ENCODE measurements at places on chromosomes 5 and 9.
A peak's percentile ranks its signal among the peaks of the same experiment; 100 is the strongest.

GRCh38 chr9:23790351-23791260 lies 35.4 kb downstream of the ELAVL2 start:
- no peak for DNase-seq

- peak; percentile 32 for DNase-seq
These were observed 149.1 kb upstream of the KLF4 start for GRCh38 chr9:107638521-107639310.

DNA sequence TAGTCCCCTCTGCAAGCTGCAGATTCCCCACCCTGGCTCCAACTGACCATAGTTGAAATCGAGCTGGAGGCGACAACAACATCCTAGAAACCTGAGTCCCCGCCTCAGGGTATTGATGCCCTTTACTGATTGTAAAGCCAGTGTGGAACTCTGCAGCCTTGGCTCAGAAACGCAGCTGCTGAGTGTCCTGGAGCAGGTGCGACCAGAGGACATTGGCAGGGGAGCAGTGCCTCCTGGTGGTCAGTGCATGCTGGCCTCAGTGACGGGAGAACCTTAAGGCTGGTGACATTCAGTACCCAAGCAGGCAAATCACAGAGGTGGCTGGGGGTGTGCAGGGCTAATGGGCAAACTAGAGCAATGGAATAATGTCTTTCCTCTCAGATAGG lies 20.4 kb upstream of the ZNF354B start:
- no peak for DNase-seq

DNA sequence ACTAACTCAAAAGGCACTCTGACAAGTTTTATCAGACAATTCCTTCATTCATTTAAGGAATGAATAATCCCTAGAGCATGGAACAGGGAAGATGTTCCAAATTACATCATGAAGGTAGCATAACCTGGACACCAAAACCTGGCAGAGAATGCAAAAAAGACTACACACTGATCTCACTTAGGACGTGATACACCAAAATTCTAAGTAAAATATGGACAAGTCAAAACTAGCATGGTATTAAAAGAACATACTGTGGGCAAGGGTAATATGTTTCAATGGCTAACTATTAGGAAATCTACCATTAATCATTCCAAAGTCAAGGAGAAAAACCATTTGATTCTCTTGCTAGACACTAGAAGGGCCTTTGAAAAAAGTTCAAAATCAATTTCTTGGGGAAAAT lies 176.5 kb downstream of the HSPA4 start:
- DNase-seq, result no peak

DNA sequence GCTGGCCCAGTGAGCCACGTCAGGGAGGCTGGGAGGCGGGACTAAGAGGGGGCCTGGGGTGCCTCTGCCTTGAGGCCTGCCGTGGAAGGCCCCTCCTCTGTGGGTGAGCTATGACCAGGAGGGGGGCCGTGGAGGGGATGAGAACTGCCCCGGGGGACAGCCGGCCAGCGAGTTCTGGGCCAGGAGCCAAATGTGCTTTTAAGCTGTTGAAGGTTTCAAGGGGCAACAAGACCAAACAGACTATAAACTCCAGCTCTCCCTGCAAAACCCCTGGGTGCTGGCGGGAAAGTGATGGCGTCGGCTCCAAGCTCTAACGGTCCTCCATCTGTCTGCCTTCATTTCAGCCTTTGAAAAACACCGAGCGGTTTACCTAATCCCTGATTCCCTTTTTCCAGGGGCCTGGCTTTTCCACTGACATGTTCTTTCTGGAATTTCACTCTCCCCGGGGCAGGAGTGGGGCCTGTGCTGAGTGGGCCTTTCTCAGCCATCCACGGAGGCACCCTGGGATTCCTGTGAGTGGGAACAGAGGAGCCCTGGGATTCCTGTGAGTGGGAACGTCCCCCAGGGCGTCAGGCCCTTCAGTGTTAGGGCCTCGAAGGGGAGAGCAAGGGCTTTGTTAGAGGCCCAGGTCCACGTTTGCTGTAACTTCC lies 65.6 kb downstream of the COL5A1 start:
- DNase-seq, result no peak

DNA sequence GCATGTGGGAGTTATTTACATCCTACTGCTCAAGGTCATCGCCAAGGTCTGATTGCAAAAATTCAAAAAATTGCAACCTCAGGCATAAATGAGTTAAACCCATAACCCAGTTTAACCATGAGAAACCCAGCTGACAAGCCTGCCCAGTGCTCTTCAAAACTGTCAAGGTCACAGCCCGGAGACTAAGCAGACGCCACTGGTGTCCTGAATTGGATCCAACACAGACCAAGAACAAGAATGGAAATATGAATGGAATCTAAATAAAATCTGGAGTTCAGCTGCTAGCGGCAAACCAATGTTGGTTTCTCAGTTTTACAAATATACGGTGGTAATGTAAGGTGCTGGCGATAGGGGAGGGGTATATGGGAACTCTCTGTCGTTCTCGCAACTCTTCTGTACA lies 201.5 kb upstream of the MVB12B start:
- no peak for DNase-seq
